Spinal cord (tissue), 10 donors: ENCODE measurements at places on chromosomes 1 and 21. TPM values are rescaled to one million over a fixed set of nuclear protein-coding genes. Genes with fewer than 3 reads are reported as not detected.

Gene S100A5
- not detected for total RNA-seq

Gene SHE
- total RNA-seq = 10.5 TPM

DNA sequence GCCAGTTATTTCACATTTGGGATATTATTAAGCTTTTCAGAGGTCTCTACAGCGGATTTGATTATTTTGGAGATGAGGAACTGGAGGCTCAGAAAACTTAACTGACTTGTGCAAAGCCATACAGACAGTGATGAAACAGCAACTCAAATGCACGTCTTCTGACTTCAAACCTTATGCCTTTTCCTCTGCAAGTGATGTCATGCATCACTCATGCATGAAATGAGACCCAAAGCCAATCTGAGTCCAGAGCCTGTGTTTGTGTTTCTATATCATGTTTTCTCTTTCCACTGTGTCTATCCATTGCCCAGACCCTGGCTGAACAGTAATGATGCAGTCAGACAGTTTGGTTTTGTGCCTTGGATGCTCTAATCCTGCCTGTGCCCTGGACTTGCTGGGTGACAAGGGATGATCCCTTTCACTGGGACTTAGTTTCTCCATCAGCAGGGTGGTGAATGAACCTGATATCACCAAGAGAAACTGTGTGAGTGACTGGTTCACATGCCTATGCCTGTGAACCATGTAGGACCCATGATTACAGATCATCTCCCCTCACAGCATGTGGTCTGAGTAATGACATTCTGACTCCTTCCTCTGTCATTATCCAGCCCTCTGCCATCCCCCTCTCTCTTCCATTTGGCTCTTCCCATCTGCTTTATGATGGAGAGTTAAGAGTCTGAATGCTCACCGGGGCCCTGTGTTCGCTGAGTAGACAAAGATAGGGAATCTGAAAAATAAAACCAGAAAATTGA lies 33.4 kb downstream of the SLAMF6 start:
- H3K4me3 ChIP-seq = no peak overlapping the region
- H3K27ac ChIP-seq = no peak overlapping the region
- no peak for DNase-seq
- no peaks in the 10 kb centered on the region for H3K36me3 ChIP-seq

GRCh38 chr1:68459796-68460195 lies 10.0 kb upstream of the RPE65 start:
- no peaks in the 10 kb centered on the region for H3K4me1 ChIP-seq
- H3K36me3 ChIP-seq = no peaks in the 10 kb centered on the region
- no peak overlapping the region for H3K4me3 ChIP-seq
- H3K27ac ChIP-seq = no peak overlapping the region

- no peaks in the 10 kb centered on the region for H3K36me3 ChIP-seq
- no peak for DNase-seq
- H3K27me3 ChIP-seq = no peaks in the 10 kb centered on the region
- no peak overlapping the region for H3K4me3 ChIP-seq
- no peaks in the 10 kb centered on the region for H3K4me1 ChIP-seq
Observed at GRCh38 chr1:178263341-178263740, 169.4 kb downstream of the RASAL2 start.

Gene LHX8
- not detected for total RNA-seq
